ENCODE measurements at places on chromosomes 3 and 15. TPM values are rescaled to one million over a fixed set of nuclear protein-coding genes. Genes with fewer than 3 reads are reported as not detected.

RTP4 gene
- total RNA-seq, result 2.6 TPM

UBAP1L gene
- 2.3 TPM for total RNA-seq

ANKUB1 gene
- total RNA-seq, result not detected

DNA sequence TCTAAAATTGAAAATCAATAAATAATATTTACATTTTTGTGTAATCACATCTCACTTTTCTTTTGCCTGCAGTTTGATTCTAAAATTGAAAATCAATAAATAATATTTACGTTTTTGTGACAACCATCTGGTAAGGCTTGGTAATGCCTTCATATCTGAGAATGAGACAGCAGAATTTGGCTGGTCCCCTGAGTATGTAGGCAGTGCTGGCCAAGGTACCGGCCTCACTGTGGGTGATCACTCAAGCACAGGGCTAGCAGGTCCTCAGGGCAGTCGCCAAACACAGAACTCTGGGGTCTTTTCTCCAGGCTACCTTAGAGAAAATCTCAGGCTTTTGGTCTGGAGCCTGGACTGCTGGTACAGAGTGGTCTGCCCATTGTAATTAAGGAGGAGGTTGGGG is 26.2 kb downstream of the RTP3 start:
- no peak for DNase-seq

DNA sequence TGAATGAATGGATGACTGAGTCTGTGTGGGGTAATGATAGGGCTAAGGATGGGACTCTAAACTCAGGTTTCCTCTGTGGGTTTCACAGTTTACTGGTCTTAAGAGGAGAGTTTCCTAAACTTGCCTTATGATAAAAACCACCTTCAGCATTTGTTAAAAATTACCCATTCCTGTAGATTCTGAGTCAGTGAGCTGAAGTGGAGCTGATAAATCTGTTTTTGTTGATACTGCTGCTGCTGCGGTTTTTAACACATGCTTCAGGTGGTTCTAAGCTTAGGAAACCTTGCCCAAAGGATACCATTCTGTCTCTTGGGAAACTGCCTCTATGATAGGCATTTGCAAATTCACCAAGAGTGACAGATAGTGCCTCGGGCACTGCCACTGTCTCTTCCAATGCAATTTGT is 52.6 kb downstream of the MECOM start:
- DNase-seq, result no peak

GRCh38 chr3:184822654-184823053 is 10.7 kb downstream of the VPS8 start:
- peak; percentile 39 for DNase-seq

DNA sequence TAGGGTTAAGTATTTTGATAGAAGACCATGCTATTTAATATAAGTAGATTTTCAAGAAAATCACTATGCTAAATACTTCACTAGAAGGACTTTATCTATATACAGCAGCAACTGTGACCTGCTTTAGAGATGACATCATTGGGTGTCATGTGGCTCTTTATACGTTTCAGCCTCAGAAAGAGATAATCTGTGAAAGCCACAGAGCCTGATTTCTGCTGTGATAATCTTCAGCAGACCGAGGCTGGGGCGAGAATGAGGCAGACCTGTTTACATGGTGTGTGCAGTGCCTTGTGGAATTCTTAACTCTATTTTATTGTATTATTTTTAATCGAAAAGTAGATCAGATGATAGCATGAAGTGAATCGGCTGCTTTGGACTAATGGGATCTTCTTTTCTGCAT is 471.2 kb downstream of the MFSD1 start:
- DNase-seq, result no peak
